EH (cell line): ENCODE measurements at places on chromosomes 16 and 17.

DNA sequence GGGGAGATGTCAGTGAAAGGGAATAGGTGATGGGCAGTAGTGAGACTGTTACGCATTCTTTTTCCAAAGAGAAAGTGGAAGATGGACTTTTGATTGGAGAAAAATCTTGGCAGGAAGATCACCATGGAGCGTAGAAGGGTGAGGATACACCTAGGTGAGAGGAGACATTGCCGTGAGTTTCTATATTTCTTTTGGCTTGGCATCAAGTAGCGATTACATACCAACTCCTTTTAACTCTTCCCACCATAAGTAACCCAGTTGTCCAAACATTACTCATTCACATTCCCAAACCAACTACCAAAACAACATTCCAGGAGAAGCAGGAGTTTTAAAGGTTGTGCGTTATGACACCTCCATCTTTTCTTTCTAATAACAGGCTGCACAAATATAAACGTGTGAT is 10.7 kb upstream of the KRT28 start:
- DNase-seq, result peak; percentile 85

GRCh38 chr16:84446084-84446483 is 58.4 kb downstream of the MEAK7 start:
- DNase-seq, result peak; percentile 20

GRCh38 chr16:35177851-35178250 is 1718.4 kb downstream of the TP53TG3F start:
- no peak for DNase-seq

GRCh38 chr16:49690778-49691177 is 165.1 kb downstream of the ZNF423 start:
- DNase-seq, result no peak

- no peak for DNase-seq
Observed at GRCh38 chr17:41976142-41976768, 9.7 kb downstream of the CNP start.

- no peak for DNase-seq
Observed at GRCh38 chr17:9628509-9628908, 16.8 kb upstream of the USP43 start.
